ENCODE measurements at places on chromosomes 6 and 20. TPM values are rescaled to one million over a fixed set of nuclear protein-coding genes. Genes with fewer than 3 reads are reported as not detected.
A peak's percentile ranks its signal among the peaks of the same experiment; 100 is the strongest.

GTF2H4 gene
- total RNA-seq: 13.6 TPM

VNN1 gene
- 2.7 TPM for total RNA-seq

MGME1 gene
- 26.8 TPM for total RNA-seq

EYA2 gene
- total RNA-seq: 0.23 TPM

ADGB gene
- 0.23 TPM for total RNA-seq

ABT1 gene
- total RNA-seq: 13.0 TPM

GRCh38 chr6:33419580-33420490 lies at the start of gene SYNGAP1:
Gene SYNGAP1 (plus strand): TSS chr6:33420065. CDS start chr6:33420265, 200 bp downstream.
- no peak for DNase-seq

- DNase-seq: peak; percentile 45
These were observed 3.3 kb downstream of the ADGRB3 start for GRCh38 chr6:68638230-68638900.

Measured in liver (tissue), 10 donors.